ENCODE measurements at places on chromosomes 16 and 17.

DNA sequence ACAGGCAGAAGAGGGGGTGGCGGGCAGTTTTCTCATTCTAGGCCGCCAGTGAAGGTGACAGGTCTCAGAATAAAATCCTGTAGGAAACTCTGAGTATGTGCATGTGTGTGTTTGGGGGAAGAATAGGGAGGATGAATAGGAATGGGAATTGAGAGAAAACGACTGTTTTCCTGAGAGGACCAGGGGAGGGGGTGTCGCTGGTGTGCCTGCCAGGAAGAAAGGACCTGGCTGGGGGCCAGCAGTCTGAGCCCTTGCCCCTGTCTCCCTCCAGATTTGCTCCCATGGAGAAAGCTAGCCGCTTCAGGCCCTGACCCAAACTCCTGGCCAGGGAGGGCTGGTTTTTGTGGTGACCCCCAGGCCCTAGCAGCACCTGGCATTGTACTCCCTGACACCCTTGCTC is 14.4 kb downstream of the C17orf50 start:
- no peak for DNase-seq

- DNase-seq = no peak
Measured at GRCh38 chr16:23867566-23867965, 31.8 kb downstream of the PRKCB start.

GRCh38 chr16:1298406-1298805 is 11.0 kb upstream of the UBE2I start:
- no peak for DNase-seq

DNA sequence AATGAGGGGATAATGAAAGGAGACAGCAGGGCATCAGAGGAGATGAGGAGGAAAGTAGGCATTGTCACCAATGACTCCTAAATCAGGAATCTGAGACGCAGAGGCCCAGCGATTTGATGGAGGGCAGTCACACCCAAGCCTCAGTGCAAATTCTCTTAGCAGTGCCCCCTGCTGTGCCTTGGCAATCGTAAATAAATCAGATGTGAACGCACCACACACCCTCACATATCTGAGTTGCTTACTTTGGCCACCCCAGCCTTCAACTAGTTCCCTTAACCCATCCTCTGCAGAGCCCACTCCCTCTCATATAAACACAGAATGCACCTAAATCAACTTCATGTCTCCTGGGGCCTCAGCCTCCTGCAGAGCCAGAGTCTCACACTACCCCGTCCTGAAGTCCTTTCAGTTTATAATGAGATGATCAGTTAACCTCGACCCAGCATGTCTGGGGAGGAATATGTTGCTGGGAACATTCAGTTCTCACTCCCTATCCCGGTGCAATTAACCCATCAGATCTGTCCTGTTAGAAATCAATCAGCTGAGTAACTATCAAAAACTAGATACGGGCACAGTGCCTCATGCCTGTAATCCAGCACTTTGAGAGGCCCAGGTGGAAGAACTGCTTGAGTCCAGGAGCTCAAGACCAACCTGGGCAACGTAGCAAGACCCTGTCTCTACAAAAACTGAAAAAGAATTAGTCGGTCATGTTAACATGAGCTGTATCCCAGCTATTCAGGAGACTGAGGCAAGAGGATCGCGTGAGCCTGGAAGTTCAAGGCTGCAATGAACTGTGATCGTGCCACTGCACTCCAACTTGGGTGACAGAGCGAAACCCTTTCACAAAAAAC is 78.4 kb downstream of the SLC39A11 start:
- no peak for DNase-seq

DNA sequence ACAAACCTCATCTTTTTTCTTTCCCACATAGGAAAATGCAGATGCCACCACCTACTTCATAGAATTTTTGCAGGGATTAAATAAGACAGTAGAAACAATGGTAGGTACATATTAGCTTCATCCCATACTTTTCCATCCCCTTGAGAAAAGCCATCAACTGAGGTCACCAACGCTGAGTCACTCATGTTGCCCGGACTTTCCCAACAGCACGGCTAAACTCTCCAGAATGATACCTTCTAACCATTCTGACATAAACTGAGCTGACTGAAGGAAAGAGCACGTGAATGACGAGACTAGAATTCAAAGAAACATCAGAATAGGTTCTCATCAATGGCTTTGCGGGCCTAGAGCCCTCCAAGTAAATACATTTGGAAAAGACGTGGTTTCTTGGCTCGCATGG is 146.0 kb upstream of the RCVRN start:
- DNase-seq = no peak

DNA sequence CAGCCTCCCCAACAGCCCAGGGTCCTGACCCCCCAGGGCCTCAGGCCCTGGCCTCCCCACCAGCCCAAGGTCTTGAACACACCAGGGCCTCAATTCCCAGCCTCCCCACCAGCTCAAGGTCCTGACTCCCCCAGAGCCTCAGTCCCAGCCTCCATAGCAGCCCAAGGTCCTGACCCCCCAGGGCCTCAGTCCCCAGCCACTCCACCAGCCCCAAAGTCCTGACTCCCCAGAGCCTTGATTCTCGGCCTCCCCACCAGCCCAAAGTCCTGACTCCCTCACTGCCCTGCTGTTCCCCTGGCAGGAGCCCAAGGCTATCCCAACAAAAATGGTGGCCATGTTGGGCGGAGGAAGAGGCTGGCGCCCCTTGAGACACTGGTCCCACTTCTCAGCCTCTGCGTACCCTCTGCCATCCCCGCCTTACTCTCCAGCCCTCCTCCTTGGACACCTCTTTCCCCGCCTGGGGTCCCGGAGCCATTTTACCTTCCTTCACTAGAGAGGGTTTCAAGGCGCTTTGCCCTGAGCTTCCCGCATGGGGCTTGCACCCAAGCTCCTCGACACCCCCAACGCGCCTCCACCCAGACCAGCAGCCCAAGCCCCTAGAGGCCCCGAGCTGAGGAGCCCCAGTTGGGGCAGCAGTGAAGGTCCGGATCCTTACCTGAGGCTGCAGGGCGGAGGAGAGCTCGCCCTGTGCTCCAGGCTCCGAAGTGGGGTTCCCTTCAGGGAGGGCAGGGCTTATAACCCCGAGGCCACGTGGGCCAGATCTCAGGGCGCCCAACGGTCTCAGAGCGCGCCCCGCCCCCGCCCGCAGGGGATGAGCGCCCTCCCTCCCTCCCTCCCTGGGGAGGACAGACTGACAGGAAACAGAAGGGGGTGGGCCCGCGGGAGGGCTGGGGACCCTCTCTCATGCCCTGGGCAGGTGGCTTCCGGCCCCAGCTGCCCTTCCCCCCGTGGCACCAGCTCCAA is 3.5 kb upstream of the TSPOAP1 start:
- no peak for DNase-seq

DNA sequence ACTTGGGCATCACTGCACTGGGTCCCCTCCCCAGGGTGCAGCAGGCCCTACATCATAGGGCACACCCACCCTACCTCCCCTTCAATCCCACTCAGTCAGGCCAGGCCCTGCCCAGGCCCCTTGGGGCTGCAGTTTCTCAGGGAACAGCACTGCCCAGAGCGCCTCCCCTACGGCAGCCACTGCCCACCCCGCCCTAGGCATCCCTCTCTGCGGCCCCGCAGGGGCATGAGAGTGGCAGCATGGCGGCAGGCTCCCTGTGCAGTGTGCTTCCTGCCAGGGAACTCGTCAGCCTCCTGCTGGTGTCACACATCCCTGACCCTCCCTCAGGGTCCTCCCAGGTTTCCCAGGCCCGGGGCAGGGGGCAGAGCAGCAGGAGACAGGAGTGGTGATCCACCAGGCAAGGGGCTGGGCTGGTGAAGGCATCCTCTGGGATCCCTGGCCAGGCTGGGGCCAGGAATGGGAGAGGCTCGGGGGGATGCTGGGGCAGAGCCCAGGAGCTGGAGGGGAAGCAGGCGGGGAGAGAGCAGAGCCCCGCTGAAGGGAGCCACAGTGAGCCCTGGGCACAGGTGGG is 16.2 kb upstream of the BAHCC1 start:
- DNase-seq = no peak

- no peak for DNase-seq
Measured at GRCh38 chr17:75754378-75755204, 10.4 kb downstream of the GALK1 start.

DNA sequence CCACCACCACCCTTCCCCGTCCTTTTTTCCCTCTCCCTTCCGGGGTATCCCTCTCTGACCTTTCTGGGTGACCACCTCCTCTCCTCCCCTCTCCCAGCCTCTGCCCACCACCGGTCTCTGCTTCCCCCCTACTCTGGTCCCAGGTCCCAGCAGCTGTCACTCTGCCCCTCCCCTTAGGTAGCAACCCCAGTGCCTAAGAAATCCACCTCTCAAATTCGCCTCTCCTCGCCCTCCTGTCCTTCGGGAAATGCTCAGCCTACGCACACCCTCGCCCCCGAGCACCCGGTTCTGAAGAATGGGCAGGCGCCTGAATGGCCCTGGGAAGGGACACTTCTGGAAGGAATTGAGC is 775 bp upstream of the SP6 start:
- no peak for DNase-seq

GRCh38 chr16:8882725-8883377 is 700 bp downstream of the LITAFD start:
- DNase-seq = no peak

GRCh38 chr17:27721797-27722196 is 78.5 kb downstream of the NOS2 start:
- no peak for DNase-seq

DNA sequence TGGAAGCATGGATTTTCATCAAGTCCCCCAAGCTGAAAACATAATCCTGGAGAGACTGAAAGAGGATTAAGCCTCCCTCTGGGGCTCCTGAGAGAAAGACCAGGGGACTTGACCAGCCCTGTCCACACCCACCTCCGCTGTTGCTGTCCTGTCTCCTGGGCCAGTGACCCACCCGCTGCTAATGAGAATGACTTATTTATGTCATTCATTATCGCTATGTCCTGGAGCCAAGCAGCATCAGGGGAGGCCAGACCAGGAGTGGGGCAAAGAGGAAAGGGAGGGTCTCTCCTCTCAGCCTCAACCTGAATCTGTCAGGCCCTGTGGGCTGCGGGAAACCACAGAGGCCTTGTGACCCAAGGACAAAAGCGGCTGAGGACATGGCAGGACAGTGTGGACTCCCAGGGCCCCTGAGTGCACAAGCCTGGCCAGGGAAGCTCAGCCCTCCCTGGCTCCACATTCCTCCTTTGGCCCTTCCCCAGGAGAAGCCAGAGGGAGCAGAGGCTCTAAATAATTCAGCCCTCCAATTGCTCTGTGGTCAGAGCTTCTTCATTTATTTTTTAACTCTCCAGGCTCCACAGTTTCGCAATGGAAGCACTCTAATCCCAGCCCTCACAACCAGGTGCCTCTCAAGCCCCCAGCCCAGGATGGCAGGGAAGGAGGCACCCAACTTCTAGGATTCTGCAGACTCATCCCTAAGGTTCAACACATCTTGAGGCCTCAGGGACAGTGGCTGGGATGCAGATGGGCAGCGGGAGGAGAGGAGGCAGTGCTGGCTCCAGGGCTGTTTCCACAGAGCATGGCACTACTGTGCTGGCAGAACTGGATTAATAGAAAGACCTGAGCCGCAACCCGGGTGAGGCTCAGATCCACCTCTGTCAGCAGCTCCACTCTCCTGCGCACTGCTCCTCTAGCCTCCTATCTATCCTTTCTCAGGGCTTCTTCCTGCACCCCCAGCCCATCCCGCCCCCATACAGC is 19.1 kb downstream of the CUEDC1 start:
- no peak for DNase-seq

DNA sequence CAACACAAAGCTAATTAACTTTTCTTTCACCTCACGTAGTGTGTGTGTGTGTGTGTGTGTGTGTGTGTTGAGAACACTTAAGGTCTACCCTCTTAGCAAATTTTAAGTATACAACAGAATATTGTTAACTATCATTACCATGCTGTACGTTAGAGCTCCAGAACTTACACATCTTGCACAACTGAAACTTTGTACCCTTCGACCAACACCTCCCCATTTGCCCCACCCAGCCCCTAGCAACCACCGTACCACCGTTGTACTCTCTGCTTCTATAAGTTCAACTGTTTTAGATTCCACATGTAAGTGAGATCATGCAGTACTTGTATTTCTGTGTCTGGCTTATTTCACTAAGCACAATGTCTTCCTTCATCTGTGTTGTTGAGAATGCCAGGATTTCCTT is 28.1 kb upstream of the MLYCD start:
- DNase-seq = no peak

Measured in RWPE1 (cell line).